ENCODE measurements at places on chromosomes 7 and 10.

DNA sequence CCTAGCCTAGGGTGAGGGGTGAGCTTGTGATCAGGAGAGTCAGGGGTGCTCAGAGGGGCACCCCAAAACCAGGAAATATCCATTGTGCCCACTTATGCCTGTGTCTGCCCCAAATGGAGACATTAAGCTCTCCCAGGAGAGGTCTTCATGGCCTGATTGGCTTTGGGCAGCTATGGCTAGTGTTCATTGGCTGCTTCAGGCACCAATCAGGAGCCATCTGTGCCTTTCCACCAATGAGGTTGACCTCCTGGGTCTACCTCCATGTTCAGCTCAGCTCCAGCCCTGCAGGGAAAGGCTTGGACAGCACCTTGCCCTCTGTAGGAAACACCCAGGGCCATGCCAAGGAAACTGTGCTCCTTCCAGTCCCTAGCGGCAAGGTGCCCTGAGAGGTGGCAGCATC, 23.9 kb upstream of the HSPB1 start:
- no peak for DNase-seq

DNA sequence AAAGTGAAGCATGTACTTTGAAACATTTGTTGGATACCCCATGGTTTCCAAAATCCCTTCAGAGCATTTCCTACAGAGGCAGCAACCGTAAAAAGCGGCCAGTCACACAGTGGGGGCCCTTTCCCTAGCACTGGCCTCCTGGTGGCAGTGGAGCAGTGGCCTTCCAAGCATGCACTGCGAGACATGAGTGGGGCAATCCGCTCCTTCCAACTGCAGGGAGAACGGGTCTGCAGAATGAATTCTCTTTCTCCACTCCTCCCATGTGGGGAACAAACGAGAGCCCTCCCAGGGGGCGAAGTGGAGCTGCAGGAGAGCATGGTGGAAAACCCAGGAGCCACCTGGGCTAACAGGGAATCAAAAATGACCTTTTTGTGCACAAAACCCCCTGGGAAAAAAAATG, 542.9 kb upstream of the GALNT17 start:
- no peak for DNase-seq

GRCh38 chr7:106609416-106609815, 51.5 kb downstream of the CCDC71L start:
- no peak for DNase-seq

DNA sequence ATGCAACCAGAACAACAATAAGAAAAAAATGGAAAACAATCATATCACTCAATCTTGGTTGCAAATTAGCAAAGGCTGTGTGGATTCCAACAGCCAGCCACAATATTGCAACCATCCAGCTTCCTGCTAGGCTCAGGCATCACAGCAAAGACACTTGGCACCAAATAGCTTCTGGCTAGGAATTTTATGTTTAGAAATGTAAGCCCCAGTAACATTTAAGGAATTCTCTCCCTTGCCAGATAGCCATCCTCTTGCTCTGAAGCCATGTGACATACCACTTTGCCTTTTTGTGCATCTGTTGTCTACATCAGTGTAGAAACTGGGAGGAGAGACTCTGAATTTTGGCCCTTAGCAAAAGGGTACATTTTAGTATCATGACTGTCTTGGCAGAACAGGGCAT, 22.2 kb downstream of the MKX start:
- no peak for DNase-seq

DNA sequence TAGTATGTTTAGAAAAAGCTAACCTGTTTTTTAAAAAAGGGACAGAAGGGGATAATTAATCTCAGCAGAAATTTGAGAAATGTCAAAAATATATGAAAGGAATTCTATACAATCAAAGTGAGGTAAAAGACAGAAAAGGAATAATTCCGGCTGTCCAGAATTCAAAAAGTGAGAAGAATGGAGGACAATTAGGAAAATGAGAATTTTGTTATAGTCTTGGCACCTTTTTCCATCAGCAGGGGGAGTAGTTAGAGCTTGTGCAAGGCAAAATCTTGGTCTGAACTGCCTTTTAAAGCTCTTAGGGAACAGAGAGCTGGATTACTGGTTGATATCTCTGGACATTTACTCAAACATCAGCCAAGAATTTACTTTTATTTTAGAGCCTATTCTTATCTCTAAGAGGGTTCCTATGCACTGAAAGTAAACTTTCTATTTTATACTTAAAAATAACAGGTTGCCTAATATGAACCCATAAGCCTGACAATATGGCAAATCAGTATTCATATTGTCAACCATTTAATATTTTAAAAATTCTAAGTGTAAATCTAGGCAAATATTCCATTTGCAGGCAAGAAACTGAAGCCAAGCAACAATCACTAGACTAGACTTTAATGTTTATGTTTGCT, 185.6 kb downstream of the ANK3 start:
- DNase-seq, result no peak

GRCh38 chr10:124448696-124449169, 1.1 kb downstream of the NKX1-2 start:
- no peak for DNase-seq

DNA sequence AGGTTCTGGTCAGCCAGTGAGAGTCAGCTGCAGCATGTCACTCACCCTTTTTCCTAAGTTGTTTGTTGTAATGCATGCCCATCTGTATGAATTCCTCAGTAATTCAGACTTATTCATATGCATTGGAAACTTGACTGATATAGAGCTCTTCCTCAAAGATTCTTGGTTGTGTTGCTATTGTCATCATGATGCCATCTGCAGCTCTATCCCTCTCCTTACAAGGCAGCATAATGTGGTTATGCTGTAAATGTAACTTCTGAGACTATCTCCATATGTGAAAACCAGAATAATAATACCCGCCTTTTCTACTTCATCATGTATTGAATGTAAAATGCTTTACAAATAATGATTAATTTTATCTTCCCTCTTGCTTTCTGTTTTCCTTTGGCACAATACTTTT, 252.6 kb upstream of the MTPN start:
- DNase-seq, result no peak

DNA sequence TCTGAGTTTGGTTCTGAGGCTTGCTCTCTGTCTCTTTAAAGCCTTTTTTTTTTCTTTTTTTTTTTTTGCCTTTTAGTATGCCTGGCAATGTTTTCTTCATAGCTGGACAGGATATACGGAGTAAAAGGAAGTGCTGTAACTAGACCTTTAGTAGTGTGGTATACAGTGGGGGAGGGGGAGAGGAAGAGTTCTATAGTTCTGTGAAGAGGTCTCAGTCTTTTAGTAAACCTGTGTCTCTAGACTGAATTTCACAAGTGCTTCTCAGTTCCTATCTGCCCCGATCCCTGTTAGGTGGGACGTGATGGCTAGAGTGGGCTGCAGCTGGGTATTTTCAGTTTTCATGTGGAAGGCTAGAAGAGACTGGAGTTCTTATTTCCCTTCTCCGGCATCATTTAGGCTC, 3.1 kb upstream of the ABCC2 start:
- DNase-seq, result no peak

DNA sequence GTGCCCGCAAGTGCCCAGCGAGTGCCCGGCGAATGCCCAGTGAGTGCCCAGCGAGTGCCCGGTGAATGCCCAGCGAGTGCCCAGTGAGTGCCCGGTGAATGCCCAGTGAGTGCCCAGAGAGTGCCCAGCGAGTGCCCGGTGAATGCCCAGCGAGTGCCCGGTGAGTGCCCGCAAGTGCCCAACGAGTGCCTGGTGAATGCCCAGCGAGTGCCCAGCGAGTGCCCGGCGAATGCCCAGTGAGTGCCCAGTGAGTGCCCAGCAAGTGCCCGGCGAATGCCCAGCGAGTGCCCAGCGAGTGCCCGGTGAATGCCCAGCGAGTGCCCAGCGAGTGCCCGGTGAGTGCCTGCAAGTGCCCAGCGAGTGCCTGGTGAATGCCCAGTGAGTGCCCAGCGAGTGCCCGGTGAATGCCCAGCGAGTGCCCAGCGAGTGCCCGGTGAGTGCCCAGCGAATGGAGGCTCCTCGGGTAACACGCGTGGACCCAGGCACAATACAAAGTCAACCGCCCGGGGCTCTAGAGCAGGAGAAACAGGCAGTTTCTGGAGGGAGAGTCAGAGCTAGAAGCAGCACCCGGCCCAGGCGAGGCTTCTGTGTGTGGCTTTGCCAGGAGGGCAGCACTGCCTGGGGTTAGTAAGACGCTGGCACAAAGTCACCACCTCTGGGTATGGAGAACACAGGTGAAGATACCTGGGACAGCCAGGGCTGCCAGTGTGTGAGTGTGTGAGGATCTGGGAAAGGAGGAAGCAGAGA, 38.2 kb upstream of the CFAP46 start:
- DNase-seq, result no peak

DNA sequence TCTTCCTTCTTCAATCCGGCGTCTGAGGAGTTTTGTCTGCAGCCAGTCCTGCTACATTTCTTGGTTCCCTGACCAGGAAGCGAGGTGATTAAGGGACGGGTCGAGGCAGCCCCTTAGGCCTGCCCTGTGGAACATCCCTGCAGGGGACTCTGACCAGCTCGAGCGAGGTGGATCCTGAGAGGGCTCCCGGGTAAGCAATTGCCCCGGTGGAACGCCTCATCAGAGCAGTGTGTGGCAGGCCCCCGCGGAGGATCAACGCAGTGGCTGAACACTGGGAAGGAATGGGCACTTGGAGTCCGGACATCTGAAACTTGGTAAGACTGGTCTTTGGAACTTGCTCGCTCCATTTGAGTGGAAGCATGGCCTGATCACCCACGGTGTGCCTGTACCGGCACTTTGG, 121.0 kb downstream of the CUL2 start:
- no peak for DNase-seq

DNA sequence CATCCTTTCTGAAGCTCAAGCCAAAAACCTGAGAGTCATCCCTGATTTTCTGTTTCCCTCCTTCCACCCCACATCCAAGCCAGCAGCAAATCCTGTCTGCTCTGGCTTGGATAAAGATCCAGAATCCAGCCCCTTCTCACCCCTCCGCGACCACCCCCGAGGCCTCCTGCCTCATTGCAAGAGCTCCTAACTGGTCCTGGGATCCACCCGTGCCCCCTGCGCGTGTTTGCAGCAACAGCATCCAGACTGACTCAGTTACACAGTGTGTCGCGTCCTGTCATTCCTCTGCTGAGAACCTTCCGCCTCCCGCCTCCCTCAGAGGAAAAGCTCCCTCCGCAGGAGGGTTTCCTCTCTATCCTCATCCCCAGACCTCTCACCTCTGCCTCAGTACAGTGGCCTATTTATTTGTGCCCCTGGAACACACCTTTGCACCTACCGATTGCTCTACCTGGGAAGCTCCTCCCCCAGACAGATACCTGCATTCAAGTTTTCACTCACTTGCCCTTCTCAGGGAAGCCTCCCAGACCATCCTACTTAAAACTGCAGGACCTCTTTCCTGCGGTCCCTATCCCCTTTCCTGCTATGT, 21.6 kb upstream of the GRID1 start:
- DNase-seq, result no peak

DNA sequence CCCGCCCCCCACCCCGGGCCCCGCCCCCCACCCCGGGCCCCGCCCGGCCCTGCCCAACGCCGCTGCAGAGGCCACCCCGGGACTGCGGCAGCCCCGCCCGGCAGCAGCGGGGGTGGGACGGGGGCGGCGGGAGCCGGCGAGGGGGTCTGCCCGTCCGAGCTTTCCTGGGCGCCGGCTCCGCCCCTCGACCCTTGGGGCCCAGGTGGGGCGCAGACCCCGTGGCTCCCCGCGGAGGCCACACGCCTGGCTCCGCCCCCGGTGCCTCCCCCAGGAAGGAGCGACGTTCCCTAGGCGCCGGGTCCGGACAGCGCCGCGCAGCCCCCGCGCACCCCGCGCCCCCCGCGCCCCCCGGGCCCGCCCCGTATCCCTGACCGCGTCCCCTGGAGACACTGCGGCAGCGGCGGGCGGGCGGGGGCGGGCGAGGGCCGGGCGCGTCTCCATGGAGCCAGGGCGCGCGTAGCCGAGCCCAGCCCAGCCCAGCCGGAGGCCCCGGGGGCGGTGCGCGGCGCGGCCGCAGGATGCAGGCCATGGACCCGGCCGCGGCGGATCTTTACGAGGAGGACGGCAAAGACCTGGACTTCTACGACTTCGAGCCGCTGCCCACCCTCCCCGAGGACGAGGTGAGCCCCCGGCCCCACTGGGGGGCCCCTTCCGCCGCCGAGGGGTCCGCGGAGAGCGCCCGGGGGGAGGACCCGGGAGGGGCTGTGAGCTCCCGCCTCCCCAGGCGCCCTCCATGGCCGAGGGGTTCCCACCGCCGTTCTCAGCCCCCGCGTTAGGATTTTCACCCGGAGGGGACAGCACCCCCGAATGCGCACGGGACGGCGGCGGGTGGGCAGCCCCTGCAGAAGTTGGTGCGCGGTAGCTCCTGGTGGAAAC, at the start of gene KNDC1:
KNDC1 (plus strand) TSS at position 270 of the 876 bp plus-strand sequence; CDS start at position 519, 249 bp downstream.
- no peak for DNase-seq

DNA sequence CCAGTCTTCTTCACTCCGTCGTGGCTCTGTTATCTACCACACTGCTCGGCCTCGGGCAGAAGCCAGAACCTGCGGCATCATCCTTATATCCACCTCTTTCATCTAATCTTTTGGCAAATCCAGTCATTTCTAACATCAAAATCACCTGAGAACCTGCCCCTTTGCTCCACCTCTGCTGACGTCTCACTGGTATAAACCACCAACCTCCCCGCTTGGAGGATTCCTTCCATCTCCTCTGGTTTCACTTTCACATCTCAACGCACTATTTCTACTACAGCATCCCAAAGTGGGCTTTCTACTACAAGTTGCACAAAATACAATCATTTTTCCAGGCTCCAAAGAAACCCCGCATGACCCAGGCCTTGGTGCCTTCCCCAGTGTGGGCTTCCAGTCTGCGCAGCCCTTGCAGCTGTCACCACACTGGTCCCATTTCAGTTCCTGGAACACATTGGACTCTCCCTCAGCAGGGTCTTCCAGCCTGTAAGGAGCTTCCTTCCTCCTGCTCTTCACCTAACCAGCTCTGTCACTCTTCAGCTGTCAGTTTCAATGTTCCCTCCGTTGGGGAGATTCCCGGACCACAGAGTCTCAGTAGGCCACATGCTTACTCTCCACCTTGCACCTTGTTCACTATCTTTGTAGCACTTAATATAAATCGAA, 85.0 kb downstream of the PRKCQ start:
- peak; percentile 57 for DNase-seq

GRCh38 chr10:116974456-116975005, 30.5 kb downstream of the SHTN1 start:
- DNase-seq, result no peak

Data from activated CD8-positive, alpha-beta memory T cell treated with anti-CD3 and anti-CD28 coated beads, Interleukin-2, amount 50 U/mL, for 4 hours (primary cell).